ENCODE measurements at places on chromosomes 6 and 20.

- no peak for DNase-seq
These were observed 25.6 kb downstream of the FILIP1 start for GRCh38 chr6:75467966-75468365.

GRCh38 chr6:142728364-142728763 lies 216.6 kb downstream of the HIVEP2 start:
- DNase-seq, result peak; percentile 31

- no peak for DNase-seq
These were observed 139.0 kb upstream of the JAG1 start for GRCh38 chr20:10812759-10813327.

GRCh38 chr20:50526403-50526989 lies 16.3 kb downstream of the PTPN1 start:
- no peak for DNase-seq

DNA sequence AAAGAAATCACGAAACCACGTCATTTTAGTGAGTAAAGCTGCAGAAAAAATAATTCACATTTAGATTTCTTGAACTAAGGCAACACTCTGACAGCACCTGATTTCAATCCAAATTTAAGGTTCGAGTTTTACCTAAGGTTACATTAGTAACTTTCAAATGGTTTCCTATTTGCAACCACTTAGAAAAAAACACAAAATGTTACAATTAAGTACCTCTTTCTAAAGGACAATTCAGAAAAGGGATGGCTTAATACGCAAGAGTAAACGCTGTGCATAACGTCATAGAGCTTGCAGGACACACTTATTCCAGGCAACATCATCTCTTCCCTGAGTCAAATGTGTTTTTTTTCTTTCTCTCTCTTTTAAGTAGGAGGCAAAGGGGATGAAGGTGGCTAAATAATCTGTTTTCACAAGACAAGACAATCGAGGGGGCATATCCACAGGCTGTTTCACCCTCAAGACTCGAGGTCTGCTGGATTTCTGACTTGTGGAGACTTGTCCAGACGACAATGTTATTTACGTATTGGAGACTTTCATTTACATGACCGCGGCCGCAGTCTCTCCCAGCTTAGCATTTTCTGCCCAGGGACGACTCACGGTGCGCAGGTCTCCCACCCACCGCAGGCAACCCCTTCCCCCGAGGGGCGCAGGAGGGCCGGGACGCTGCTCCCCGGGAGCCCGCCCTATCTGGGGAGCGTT lies 86.0 kb downstream of the SESN1 start:
- DNase-seq, result peak; percentile 75

- no peak for DNase-seq
These were observed 8.6 kb upstream of the PFDN4 start for GRCh38 chr20:54199283-54199682.

DNA sequence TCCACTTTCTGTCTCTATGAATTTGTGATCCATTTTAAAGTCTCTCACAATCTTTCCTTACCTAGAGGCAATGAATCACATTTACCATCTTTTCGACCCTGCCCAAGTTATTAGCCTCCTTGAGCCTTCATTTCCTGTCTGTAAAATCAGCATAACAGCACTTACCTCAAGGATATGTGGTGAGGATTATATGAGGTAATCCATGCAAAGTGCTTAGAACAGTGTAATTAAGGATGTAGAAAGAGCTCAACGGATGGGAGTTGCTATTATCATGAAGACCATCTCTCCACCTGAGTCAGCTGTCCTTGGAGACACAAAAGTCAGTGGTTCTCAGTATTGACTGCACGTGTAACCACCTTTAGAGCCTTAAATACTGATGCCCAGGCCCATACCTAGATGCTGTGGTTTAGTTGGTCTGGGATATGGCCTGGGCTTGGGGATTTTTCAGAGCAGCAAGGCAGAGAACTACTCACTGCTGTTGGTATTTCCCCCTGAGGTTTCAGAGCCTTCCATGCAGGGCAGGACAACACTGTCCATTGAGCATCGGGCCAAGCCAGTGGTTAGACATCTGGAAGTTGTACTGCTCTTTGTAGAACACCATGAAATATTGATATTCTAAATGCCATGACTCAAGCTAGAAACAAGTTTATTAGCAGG lies 55.8 kb downstream of the LYRM2 start:
- no peak for DNase-seq

- no peak for DNase-seq
These were observed 228.2 kb downstream of the LY86 start for GRCh38 chr6:6816716-6817115.

DNA sequence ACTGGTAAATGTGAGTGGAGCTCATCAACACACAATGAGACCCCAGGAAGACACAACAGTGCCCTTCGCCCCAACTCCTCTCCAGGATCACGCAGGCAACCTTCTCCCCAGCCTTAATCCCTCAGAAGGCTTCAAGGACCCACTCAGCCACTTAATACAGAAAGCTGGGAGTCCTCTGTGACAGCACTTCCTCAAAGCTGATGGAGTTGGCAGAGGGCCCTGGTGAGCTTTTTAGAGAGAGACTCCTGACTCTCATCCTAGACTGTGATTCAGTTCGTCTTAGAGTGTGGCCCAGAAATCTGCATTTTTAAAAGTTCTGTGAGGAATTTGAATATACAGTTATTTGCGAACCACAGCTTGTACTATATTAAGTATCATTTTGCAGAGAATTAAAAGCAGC lies 187.7 kb downstream of the UST start:
- DNase-seq, result no peak

- no peak for DNase-seq
These were observed 55.3 kb downstream of the JPH2 start for GRCh38 chr20:44131704-44132103.

GRCh38 chr6:5012519-5012918 lies 8.7 kb upstream of the RPP40 start:
- no peak for DNase-seq

DNA sequence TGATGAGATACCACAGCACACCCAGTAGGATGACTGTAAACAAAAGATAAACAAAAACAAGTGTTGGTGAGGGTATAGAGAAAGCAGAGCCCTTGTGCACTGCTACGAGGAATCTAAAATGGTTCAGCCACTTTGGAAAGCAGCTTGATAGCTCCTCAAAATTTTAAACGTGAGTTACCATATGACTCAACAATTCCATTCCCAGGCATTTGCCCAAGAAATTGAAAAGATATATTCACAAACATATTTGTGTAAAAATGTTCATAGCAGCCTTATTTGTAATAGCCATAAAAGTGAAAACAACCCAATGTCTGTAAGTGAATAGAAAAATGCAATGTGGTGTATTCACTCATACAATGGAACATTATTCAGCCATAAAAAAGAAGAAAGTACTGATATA lies 141.0 kb upstream of the BTBD3 start:
- DNase-seq, result no peak

DNA sequence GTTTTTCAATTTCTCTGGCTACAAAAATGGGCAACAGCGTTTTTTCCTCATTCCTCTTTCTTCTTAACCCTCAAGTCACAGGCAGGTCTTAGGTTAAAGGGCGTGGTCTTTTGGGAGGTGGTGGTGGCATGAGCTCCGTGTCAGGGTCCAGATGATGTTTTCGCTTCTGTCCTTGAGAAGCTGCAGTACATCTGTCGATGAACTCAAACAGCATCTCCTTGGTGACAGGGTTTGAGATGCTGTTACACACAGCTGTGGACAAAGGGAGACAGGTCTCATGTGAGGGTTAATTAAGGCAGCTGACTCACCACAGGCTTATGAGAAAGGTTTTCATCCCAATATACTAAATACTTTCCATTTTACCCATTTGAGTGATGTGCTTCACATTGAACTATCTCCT lies 350.8 kb downstream of the RNGTT start:
- DNase-seq, result no peak

GRCh38 chr6:79149884-79150283 lies 71.8 kb upstream of the PHIP start:
- DNase-seq, result no peak

DNA sequence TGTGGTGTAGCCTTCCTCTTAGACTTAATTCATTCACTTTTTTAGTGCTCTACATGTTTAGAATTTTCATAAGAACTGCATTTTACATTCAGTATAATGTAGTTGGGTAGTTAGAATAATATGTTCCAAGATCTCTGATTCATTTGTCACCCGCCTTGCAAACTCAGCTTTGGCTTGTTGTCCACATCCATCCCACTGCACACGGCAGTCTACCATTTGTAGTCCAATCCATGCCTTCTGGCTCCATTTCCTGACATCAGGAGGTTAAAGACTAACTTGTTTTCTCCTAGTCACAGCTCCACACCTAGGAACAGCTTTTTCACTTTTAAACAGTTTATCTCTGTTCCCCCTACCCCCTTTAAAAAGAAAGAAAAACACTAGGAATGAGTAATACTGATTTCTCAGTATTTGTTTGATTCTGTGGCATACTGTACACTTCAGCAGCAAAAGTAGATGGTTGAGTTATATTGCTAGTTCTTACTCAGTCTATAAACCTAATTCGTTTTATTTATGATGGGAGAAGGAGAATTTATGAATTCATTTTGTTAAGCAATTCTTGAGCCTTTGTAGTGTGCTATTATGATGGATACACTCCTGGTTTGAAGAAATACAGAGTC lies 180.9 kb downstream of the ARID1B start:
- DNase-seq, result no peak

- no peak for DNase-seq
These were observed 57.4 kb downstream of the GRIK2 start for GRCh38 chr6:101450901-101451300.

GRCh38 chr6:37477656-37478435 lies 21.8 kb downstream of the CCDC167 start:
- no peak for DNase-seq

- no peak for DNase-seq
These were observed 10.6 kb upstream of the SUPT3H start for GRCh38 chr6:45388328-45388727.

DNA sequence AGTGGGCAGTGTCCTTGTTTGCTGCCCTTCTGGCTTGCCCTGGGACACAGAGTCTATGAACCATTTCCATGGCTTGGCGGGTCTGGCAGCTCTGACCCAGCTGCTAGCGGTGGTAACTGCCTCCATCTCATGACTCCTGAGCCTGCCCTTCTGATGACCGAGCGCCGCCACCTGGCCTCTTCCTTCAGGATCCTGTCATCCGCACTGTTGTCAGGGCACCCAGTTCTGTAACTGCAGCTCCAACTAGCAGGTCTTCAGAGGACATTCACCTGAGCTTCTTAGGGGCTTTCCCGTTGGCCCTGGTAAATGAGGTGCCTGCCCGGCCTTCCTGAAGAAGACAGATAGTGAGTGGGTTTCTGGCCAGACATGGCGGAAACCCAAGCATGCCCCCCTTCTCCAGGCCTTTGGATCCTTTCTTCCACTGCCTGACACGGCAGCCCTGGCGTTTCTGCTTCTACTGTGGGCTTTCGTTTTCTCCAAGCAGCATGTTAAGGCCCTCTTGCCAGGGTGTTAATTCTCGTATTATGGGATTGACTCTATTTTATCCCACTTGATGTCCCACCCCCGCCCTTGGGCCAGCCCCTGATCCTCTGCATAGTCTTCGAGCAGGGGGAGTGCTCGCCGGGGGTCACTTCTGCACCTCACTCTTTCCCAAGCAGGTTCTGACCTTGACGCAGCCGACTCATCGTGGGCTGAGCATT lies 24.7 kb downstream of the PACSIN1 start:
- DNase-seq, result no peak

DNA sequence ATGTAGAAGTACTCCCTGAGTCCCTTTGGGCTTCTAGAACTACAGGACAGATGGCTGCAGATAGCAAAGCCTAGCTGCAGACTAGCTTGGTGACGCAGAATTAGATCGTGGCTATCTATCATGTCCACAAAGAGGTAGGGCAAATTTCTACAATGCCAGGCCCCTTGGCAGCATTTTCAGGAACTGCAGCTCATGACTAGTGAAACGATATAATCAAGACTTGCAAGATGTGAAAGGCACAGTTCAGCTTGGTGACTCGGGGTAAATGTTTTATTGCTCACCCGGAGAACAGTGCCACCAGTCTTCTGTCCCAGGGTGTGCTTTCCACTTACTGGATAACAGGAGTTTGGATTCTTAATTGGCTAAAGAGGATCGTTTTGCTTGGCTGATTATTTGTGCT lies 108.7 kb upstream of the LY86 start:
- DNase-seq, result no peak

Data from MCF 10A (cell line).